ENCODE measurements at places on chromosomes 1 and 21.

DNA sequence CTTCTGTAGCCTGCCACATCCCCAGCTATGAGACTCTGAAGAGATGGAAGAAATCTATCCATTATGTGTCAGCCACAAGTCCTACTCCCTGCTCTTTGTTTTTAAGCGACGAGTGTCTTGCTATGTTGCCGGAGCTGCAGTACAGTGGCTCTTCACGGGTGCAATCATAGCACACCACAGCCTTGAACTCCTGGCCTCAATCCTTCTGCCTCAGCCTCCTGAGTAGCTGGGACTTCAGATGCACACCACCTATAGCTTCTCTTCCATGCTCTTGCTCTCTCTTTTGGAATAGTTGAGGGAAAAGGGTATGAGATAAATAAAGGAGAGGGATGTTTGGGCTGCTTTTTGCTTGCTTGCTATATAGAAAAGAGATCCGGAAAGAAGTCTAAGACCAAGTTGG, 1.6 kb downstream of the TUFT1 start:
- DNase-seq, result no peak

DNA sequence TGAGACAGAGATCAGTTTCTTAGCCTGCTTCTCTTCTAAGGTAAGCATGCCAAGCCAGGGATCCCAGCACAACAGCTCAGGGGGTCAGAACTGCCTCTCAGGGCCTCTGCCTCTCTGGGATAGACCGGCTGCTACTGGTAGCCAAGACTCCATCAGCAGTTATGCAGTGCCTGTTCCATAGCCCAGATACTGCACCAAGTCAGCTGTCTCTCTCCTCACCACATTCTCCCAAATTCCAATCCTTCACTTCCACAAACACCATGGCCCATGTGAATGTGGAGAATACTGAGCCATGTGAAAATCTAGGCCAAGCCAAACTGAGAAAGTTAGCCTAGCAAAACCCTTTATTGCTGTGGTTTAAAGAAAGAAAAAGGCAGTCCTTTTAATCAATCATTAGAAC, 37.5 kb downstream of the CDC42BPA start:
- DNase-seq, result no peak

- no peak for DNase-seq
Observed at GRCh38 chr1:184563308-184563707, 176.5 kb downstream of the C1orf21 start.

DNA sequence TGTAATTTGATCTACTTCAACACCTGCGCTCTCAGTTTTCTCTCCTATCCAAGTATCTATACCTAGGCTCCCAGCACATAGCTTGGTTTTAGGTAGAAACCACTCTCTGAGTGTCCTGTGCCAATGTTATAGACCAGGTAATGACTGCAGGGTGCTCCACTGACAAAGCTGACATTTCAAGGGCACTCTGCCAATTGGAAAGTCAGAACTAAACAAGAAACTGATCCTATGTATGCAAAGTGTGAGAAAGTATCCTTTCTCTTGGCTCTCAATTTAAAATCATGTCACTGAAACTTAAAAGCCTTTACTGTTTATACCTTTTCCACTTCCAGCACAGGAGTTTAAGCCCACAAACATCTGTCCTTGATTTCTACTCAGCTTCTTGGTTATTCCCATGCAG, 45.0 kb upstream of the AIM2 start:
- no peak for DNase-seq

- no peak for DNase-seq
Observed at GRCh38 chr1:33301273-33301984, 19.5 kb downstream of the A3GALT2 start.

DNA sequence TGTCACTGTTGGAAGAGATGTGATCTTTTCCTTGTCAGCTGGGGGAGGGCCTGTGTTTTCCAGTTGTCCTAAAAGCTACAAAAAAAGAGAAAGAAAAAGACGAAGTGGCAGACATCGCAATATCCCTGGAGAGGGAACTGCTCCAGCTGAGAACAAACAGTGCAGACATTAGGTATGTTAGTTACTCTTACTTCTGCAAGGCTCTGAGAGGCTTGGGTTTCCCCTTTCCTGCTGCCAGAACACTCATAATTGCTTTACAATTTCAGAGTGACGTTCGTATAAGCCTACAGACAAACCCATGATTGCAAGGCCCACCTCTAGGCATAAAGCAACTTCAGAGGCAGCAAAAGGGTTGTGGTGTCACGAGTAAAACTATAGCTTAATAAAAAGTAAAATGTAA, 31.1 kb downstream of the CD160 start:
- DNase-seq, result no peak
